ENCODE measurements at places on chromosomes 5 and 9.

- no peak for DNase-seq
These were observed 154.0 kb downstream of the PAX5 start for GRCh38 chr9:36880075-36880474.

DNA sequence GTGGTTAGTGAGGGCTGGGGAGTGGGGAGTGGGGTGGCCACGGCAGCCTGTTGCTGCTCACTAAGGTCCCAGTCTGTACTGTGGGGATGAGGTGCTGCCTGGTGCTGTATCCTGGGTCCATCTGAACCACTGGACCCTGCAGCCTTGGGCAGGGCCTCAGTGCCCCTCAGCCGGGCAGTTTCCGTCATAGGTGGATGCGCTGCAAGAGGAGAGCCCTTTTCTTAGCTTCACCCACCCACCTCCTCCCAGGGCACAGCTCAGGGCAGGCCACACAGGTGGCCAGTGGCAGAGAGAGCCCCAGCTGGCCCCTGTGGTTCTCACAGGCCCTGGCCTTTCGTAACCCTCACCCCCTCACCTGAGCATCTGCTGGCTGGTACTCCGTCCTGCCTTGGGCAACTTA, 46.2 kb downstream of the WNK2 start:
- no peak for DNase-seq

- DNase-seq: no peak
These were observed 174.0 kb downstream of the HMHB1 start for GRCh38 chr5:143985832-143986515.

- DNase-seq: no peak
These were observed 6.9 kb upstream of the GMCL2 start for GRCh38 chr5:178194026-178194425.

DNA sequence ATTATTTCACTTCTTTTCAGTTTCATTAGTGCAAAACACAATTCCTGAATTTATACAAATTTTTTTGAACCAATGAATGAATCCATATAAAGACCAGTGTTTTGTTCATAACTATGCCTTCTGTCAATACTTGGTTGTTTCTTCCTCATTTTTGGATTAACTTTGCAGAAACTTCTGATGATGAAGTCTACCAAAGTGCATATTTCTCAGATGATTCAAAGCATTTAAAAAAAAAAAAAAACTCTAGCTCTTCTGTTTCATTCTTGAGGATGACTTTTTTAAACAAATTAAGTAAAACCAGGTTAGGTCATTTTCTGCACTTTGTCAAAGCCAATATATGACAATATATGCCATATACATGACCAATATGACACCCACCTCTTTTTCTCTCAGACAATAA, 92.6 kb downstream of the CHSY3 start:
- no peak for DNase-seq

GRCh38 chr5:142671801-142672200, 14.1 kb downstream of the FGF1 start:
- DNase-seq: peak; percentile 22
